ENCODE measurements at places on chromosomes 12 and 14.
A peak's percentile ranks its signal among the peaks of the same experiment; 100 is the strongest.

DNA sequence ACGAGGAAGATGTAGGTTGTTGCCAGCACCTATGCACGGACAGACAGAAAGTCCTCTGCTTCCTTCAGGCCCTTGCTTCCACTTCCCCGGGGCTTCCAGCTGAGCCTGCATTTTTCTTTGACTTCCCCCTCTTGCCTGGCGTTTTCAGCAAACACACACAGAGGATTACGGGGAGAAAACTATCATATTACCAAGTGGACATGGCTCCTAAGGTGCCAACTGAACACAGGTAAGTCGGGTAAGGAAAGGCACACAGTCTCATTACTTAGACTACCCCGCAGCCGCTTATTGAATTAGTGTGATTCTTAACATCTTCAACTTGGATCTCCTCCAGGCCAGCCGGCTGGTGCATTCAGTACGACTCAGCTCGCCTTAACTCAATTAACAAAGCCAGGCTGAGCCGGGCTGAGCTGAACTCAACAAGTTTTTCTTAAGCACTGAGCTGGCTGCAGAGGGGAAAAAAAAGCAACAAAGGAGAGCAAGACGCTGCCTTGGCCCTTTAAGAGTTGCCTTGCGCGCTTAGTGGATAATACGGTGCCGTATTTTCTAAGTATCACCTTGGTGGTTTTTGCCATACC, 19.2 kb upstream of the MAP1LC3B2 start:
- peak; percentile 82 for DNase-seq

DNA sequence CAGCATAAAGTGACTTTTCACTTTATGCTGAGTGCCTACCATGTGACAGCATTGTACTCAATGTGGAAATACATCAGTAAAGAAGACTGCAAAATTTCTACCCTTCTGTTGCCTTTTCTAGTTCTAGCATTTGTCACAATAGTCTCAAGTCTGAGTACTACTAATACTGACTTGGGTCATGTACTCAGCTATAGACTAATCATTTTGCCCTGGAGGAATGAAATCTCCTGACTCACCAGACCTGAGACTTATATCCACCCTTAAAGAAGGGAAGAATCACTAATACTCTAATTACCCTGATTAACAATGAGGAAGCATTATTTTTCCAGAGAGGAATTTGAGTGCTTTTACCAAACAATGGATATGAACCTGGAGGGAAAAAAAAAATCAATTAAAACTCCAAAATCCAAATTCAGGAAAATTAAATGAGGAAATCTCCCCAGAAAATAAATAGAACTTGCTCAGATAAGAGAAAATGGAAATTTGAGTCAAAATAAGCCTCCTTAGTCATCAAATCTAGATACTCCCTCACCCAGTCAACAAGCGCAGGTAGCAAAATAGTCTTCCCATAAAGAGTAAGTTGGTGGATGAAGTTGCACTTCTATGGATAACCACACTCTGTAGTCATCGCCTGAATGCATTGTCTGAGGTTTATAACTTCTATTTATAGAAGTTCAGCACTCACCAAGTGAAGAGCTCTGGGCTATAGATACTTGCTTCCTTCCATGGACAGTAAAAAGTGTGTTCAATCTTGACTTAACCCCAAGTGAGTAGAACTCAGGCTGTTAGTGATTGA, 386.6 kb downstream of the SYT1 start:
- DNase-seq, result no peak

- no peak for DNase-seq
Observed at GRCh38 chr14:41521891-41522290, 84.8 kb upstream of the LRFN5 start.

DNA sequence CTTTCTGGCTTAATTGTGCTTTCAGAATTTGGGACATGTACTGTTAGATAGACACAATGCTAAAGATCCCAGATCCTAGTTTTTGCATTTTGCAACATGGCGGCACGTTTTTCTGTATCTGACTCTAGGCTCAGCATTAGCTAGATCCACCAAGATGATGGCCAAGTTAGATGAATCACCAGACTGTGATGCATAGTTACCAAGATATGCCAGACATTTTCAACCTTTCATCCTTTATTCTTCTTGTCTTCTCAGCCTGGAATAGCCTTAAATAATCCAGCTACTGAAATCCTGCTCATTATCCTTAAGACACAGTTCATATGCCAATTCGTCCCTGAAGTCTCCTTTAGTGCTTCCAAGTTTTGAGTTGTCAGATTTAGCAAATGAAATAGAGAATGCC, 144.9 kb upstream of the CRY1 start:
- no peak for DNase-seq

DNA sequence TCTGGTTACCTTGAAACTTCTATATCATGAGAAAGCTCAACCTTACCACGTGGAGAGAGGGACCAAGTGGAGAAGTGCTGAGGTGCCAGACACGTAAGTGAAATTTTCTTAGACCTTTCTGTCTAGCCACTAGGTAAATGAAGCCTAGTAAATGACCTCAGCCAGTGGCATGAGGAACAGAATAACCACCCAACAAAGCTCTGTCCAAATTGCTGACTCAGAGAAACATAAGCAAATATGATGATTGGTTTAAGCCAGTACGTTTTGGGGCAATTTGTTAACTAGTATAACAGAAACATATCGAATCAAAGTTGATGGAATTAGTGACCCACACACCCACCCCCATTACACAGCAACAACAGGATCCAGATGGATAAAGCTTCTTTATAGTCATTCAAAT, 75.2 kb upstream of the MAX start:
- DNase-seq, result no peak

DNA sequence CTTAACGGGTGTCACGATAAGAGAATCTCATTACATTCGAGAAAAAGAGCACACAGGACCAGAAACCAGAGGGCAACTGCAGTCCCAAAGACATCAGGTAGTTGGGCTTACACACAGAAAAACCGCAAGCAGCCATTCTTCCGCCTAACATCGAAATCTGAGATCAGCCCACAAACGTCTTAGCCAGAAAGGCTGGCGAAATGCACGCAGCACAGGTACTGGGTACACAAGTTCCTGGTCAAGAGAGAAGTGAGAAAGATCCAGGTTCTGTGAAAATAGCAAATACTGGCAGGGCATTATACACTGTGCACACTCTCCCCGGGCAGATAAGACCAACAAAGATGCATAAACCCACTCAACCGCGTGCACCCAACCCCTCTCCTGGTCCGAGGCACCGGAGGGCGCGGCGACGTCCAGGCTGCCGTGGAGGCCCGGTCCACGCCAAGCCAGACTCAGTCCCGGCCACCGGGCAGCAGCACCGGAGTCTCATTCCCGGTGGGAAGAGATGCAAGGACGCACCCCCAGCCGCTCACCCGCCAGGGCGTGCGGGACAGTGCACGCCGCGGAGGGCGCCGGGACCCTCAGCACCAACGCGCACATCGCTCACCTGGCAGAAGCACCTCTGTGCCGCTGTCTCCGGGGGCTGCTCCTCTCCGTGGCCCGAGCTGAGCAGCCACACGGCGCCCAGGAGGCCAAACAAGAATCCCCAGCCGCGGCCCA, 437 bp downstream of the ERO1A start:
- DNase-seq, result peak; percentile 35

GRCh38 chr14:50778721-50779483, 52.1 kb downstream of the NIN start:
- no peak for DNase-seq

GRCh38 chr12:1590221-1590979, 4.0 kb downstream of the FBXL14 start:
- peak; percentile 43 for DNase-seq

- no peak for DNase-seq
Observed at GRCh38 chr14:72651081-72651480, 242.8 kb downstream of the DPF3 start.

All from muscle of arm (tissue), 14 donors.